Esophagus mucosa (tissue), 1 donor: ENCODE measurements at places on chromosomes 4 and X. TPM values are rescaled to one million over a fixed set of nuclear protein-coding genes. Genes with fewer than 3 reads are reported as not detected.
A peak's percentile ranks its signal among the peaks of the same experiment; 100 is the strongest.

DNA sequence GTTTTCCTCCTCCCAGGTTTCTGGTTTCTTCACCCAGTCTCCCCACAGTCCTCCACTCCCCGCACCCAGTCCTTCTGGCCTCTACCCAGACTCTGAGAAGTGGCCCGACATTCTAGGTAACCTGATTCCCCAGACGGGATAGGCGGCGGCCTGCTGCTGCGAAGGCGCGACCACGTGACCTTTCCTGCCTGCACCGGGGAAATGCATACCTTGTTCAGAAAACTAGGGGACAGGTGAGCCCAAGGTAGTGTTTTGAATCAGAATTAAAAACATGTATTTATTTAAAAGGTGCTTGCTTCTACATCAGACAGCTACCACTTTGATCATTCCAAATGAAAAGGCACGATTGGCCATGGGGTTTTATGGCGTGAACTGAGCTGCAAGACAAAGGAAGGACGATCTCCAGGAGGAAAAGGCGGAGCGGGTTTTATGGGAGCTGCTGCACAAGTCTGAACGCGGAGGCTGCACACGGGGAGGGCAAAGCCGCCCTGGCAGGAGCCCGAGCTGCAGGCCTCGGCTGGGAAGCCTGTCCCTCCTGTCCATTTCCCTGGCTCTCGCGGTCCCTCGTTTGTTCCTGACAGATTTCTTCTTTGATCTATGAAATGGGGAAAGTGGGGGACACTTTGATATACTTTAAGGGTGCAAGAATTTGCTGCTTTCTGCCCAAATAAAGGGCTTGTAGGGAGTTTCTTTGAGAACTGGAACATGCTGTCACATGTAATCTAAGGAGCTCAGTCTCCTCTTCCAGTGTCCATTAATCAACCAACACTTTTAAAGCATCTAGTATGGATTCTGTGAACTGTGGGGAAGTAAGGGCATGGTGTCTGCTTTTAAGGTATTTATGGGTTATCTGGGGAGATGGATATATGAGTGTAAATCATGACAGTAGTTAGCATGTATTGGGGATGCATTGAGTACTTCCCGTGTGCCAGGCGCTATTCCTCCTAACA is 150.9 kb downstream of the SPRY1 start:
- ATAC-seq: peak; percentile 95

- no peak for ATAC-seq
These were observed 62.0 kb downstream of the HTT start for GRCh38 chr4:3136454-3136853.

DNA sequence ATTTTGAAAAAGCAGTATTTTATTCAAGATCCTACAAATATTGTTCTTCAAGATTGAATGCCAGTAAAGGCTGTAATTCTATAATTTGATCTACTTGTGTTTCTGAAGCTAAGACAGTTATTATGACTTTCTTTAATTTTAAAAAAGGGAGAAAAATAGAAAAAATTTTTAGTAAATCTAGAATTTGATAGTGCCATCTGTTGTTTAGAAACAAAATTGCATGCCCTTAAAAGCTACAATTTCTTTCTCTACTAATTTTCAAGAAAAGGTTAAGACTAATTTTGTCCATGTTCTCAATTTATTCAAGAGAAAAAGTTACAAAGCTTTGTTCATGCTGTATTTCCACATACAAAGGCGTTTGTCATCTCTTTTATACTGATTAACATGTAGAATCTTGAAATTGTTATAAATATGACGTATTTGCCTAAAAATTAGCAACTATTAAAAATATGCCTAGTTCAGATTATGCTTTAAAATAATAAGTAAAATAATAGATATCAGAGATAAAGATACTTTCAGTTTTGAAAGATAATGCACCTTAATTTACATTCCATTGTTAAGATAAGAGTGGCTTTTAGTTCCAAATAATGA is 25.6 kb upstream of the MMRN1 start:
- no peak for ATAC-seq

DNA sequence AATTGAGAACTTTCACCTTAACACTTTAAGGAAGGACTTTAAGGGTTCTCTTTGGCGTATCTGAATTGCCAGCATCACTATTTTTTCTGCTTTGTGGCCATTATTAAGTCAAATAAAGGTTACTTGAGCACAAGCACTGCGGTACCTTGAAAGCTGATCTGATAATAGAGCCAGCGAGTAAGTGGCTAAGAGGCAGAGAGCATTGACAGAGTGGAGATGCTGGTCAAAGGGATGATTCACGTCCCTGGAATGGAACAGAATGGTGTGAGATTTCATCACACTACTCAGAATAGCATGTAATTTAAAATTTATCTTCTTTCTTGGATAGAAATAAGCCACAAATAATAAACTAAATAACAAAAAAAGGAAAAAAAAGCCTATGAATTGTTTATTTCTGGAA is 57.1 kb upstream of the NPFFR2 start:
- no peak for ATAC-seq

DNA sequence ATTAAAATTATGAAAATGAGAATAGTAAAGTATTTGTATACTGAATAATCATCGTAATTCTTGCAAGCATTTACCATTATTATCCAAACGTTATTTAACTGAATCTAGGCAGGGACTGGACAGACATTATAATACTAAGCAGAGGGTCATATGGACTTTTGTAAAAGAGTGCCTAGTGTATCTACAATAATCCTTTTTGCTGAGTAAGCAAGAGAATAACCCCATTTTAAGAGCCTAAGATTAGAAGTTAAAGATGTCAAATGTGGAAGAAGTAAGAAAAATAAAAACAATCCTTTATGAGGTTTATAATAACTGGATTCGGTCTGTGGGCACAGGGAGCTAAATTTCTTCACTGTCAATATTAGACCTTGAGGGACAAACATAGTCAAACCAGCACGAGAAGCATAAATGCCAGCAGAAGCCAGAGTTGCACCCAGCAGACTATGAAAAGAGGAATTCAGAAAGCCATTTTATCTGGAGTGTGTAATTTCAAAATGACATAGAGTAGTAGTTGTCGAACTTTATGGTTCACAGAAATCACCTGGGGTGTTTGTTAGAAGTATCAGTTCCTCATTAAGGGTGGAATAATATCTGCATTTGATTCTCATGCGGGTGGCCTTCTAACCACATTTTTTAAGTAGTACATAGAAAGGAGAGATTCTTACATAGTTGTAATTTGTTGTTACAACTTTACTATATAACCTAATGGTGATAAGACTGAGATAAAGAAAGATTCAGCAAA is 39.7 kb upstream of the DCLK2 start:
- ATAC-seq: no peak

- ATAC-seq: no peak
These were observed 575 bp downstream of the GATA1 start for GRCh38 chrX:48786825-48787504.

DNA sequence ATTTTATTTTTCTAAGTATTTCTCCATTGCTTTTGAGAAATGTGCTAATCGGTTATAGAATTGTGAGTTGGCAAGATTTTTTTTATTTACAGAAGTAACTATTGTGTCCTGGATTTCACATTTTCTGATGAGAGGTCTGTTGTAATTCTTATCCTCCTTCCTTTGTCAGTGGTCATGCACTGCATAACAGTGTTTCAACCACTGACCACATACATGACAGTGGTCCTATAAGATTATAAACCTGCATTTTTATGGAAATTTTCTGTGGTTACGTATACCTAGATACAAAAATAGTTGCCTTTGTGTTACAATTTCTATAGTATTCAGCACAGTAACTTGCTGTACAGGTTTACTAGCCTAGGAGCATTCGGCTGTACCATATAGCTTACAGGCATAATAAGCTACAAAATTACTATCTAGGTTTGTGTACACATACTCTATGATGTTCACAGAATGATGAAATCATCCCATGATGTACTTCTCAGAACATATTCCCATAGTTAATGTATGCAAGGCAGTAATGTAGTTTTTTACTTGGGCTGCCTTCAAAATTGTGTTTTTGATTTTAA is 47.8 kb downstream of the APELA start:
- no peak for ATAC-seq

DNA sequence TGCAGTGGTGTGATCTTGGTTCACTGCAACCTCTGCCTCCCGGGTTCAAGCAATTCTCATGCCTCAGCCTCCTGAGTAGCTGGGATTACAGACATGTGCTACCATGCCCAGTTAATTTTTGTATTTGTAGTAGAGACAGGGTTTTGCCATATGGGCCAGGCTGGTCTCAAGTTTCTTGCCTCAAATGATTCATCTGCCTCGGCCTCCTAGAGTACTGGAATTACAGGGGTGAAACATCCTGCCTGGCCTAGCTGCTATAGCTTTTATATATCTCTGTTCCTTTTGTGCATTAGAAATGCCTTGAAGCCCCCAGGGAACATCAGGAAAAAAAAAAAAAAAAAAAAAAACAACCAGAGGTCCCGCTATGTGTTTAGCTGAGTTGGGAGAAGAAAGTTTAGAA is 34.8 kb downstream of the UBE2K start:
- ATAC-seq: peak; percentile 48

GRCh38 chr4:10727140-10727880 is 42.7 kb upstream of the CLNK start:
- ATAC-seq: no peak

- no peak for ATAC-seq
These were observed 181.0 kb downstream of the MAML3 start for GRCh38 chr4:139973015-139973414.

DNA sequence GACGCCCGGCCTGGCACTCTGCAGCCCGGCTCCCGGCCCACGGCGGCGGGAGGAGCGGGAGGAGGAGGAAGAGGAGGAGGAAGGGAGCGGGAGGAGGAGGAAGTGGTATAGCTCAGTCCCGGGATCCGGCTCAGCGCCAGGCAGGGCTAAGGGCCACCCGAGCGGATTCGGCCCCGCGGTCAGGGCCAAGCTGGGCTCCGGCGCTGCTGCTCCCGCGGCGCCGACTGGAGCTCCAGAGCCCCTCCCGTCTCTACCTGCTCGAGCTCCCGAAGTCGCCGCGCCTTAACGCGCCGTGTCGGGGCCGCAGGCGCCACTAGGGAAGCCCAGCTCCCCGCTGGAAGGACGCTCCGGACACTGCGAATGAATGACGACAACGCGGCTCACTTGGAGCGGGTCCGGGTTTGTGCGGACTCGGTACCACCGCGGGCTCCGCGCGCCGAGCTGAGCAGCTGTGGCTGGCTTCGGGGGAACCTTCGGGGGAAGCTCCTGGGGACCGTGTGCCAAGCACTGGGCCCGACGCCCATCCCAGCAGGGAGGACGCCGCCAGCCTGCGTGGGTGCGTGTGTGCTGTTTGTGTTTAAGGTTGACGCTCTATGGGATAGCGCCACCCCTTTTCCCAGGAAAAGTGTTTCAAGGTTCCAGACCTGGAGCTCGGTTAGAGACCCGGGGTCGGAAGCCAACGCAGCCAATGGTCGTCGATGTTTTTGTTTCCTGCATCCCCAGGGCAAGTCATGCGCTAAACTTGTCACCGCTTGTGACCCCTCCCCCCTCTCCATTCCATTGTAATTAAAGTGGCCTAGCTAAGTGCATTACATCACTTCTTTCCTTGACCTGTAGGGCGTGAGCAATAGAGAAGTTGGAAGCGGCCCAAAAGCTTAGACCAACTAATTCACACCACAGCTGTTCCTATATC is at the start of gene TBC1D9:
TSS of gene TBC1D9 (minus strand) at position 67 of the 913 bp plus-strand sequence. CDS start 340 bp downstream, outside the sequence.
- ATAC-seq: peak; percentile 89

The GTPBP6 gene
- 35.3 TPM for total RNA-seq

The GPRASP3 gene
- 1.8 TPM for total RNA-seq

The UGT2B15 gene
- total RNA-seq: not detected

The SPANXN4 gene
- total RNA-seq: not detected

The SYNPO2 gene
- total RNA-seq: 13.3 TPM

The HPGD gene
- total RNA-seq: 50.5 TPM

The XAGE1A gene
- total RNA-seq: not detected
